CD4-positive, alpha-beta T cell (primary cell): ENCODE measurements at places on chromosomes 7 and 10. TPM values are rescaled to one million over a fixed set of nuclear protein-coding genes. Genes with fewer than 3 reads are reported as not detected.

- no peak for DNase-seq
Measured at GRCh38 chr7:137454246-137454724, 110.8 kb upstream of the PTN start.

- DNase-seq, result no peak
Measured at GRCh38 chr10:81109200-81109752, 571.6 kb downstream of the SH2D4B start.

GRCh38 chr10:74012480-74012879 lies 14.6 kb downstream of the VCL start:
- no peak for DNase-seq

DNA sequence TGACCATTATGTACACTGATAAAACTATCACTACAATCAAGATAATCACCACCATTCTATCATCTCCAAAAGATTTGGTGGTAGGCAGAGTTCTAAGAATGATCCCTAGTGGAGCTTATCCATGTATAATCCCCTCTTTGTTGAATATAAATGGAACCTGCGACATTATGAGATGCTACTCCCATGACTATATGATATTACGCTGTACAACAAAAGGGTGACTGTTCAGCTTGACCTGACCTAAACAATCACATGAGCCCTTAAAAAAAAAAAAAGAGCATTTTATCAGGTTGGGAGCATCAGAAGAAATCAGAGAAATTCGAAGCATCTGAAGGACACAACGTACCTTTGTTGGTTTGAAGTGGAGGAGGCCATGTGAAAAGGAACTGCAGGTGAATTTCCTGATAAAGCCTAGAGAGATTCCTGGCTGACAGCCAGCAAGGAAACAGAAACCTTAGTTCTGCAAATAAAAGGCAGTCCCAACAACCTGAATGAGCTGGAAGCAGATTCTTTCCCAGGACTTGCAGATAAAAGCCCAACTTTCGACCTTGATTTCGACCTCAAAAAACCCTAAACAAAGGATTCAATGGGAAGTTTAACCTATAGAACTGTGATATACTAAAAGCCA lies 270.7 kb downstream of the ADRA2A start:
- DNase-seq, result no peak

CHAT gene
- not detected for total RNA-seq

- no peak for DNase-seq
Measured at GRCh38 chr7:2084781-2085505, 147.8 kb downstream of the MAD1L1 start.

- no peak for DNase-seq
Measured at GRCh38 chr10:6046773-6047611, 15.2 kb downstream of the IL2RA start.

GRCh38 chr10:101770331-101771215 lies 5.3 kb downstream of the FGF8 start:
- no peak for DNase-seq

DNA sequence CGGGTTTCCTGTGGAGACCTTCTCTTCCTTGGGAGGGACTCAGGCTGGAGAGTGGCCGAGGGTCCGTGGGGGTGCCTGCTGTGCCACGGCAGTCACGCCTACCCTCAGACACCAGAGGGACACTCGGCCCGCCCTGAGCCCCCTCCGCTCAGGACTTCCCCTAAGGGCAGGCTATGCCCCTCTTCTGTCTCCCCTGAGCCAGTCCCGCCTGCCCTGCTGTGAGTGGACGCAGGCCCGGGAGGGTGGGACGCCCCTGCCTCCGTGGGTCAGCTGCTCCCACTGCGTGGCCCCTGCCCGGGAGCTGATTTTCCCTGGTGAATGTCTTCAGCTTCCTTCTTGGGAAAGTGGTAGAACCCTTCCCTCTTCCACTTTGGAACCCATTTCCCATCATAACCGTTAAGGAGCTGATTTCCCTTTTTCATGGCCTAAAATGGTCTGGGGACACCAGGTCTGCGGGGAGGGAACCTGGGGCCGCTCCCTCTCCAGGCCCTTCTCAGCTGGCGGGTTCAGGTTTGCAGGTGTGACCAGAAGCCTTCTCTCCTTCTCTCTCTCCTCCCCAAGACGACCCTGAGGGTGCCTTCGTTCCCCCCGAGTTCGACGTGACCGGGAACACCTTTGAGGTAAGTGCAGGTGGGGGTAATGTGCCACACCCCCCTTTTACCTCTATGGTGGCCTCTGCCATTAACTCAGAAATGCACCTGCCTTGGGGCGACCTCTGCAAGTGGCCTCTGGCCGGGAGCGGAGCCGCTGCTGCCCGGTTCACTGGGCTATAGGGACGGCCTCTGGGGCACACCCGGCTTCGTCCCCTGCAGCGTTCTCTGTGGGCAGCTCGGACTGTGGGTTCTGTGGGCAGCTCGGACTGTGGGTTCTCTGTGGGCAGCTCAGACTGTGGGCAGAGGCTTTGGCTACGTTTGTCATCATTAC lies 7.9 kb downstream of the KNDC1 start:
- no peak for DNase-seq
